Activated effector memory CD4-positive, alpha-beta T cell treated with Interleukin-2 at 50 U/mL for 16 hours (primary cell): ENCODE measurements at places on chromosomes 6 and 20.
A peak's percentile ranks its signal among the peaks of the same experiment; 100 is the strongest.

GRCh38 chr20:37644605-37645004, 49.2 kb upstream of the CTNNBL1 start:
- DNase-seq, result no peak

DNA sequence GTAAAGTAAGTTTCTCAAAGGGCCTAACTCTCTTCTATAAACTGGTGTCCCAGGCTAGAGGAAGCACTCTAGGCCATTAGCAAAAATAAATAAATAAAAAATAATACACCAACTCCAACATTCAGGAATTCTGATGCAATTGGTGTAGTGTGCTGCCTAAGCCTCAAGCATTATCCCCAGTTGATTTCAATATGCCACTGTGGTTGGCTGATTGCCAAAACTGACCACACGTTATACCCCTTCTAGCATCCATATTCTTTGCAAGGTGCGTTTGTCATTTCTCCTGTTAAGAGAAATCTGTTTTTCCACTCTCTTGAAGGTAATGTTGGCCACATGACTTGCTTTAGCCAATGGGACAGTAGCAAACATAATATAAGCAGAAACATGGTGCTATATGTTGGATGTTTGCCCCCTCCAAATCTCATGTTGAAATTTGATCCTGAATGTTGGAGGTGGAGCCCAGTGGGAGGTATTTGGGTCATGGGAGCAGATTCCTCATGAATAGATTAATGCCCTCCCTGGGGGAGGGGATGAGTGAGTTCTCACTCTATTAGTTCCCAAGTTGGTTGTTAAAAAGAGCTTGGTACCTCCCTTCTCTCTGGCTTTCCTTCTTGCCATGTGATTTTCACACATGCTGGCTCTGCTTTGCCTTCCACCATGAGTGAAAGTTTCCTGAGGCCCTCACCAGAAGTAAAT, 71.9 kb upstream of the PLCB4 start:
- DNase-seq, result no peak

- no peak for DNase-seq
Measured at GRCh38 chr6:157145656-157146285, 177.5 kb downstream of the TMEM242 start.

DNA sequence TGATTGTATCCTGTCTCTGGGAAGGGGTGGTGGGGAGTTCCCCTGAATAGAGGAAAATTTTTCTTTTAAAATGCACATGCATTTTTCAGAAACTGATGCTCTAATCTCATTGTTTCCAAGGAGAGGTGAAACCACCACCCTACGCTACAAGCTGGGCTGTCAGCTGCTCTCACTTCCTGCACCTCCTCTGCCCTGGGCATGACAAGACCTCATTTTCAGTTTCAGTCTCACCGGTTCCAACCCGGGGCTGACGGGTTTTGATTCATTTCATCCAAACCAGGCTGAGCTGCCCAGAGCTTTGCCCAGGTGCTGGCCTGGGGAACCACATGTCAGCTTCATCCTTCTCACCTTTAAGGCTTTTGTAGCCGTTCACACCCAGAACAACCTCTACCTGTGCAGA, 99.7 kb downstream of the EYA2 start:
- peak; percentile 29 for DNase-seq

DNA sequence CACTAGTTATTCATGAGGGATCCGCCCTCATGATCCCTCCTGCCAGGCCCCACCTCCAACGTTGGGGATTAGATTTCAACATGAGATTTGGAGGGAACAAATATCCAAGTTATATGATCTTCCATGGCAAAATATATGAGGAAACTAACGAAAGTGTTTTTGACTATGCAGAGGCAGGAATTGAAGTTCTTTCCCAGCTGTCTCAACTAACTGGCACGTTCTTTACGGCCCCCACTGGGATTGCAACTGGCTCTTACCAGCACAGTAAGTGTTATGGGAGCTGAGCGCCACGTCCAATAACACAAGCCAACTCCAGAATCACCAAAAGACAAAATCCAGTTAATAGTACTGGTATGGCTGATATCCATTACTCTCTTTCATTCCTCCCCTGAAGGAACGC, 66.6 kb downstream of the ECT2L start:
- DNase-seq, result no peak

DNA sequence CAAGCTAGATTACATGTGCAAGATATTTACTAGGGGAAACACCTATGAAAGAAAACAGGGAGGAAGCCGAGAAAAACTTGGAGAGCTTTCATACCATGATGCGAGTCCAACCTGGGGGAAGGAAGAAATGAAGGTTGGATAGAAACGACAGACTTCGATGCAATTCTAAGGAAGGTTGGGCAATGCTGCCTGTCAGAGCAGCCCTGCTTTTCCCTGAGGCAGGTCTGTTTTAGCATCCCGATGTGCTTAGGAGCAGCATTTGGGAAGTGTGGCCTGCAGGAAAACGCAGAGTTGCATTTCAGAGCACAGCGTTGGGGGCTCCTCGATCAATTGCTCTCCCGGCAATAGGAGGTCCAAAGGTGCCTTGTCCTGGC, 91.9 kb upstream of the DTNBP1 start:
- DNase-seq, result no peak
